Activated naive CD4-positive, alpha-beta T cell treated with anti-CD3 and anti-CD28 coated beads, Interleukin-2, amount 50 U/mL, for 16 hours (primary cell): ENCODE measurements at places on chromosomes 12 and 14.

GRCh38 chr14:68285421-68286179 lies 466.0 kb downstream of the RAD51B start:
- peak; percentile 68 for DNase-seq

DNA sequence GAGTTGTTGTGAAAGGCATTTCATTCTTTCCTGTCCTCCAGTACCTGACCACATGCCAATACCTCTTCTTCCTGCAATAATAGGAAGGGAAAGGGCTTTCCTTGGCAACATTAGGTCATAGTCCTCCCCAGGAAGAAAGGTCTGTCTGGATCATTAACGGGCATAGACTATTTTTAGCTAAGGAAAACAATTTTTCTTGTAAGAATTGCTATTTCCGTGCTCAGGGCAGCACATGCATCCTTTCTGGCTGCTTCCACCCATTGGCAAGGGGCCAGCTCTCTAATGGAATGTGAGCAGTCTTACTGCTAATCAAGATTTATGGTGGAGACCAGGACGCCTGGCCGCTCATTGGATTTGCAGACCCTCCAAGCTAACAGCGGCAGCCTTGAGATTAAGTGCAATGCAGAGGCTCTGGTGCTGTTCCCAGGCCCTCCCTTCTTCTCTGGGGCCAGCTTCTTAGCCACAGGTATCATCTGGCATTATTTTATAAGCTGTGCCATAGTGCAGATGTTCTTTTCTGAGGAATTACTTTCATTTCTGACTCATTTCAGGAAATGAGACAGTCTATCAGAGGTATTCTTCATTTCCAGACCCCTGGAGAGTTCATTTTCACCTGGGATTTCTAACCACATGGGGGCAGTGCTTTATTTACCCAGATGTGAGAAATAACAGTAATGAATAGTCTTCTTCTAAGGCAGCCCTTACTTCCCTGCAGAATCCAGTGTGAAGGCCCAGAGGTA lies 52.9 kb downstream of the ANO6 start:
- no peak for DNase-seq

- no peak for DNase-seq
Measured at GRCh38 chr14:102926104-102926503, 3.6 kb downstream of the AMN start.

DNA sequence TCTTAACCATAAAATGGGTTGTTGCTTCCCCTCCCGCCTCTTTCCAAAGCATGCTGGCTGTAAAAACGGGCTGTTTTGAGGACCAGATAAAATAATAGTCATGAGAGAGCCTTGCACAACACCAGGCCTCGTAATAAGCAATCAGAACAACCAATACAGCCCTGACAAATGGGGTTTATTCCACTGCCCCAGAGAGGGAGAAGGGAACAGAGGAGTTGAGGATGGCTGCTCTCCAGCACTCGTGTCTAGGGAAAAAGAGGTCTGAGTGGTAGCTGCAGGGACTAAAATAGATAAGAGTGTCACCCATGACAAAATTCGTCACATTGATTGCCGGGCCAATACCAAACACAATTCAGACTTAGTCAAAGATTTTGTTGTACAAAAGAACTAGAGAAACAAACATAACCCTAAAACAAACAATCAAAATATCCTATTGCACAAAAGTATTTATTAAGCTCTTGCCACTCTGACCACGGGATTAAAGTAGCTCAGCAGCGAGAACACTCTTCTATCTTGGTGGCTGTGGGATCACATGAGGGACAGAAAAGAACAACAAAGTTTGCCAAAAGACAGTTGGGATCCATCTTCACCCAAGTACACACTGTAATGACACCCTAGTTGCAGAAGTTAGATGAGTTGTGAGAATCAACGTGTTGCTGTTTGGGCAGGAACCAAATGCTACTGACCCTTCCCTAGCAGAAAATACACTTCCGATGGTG lies 188.0 kb downstream of the FOXN3 start:
- DNase-seq, result no peak

DNA sequence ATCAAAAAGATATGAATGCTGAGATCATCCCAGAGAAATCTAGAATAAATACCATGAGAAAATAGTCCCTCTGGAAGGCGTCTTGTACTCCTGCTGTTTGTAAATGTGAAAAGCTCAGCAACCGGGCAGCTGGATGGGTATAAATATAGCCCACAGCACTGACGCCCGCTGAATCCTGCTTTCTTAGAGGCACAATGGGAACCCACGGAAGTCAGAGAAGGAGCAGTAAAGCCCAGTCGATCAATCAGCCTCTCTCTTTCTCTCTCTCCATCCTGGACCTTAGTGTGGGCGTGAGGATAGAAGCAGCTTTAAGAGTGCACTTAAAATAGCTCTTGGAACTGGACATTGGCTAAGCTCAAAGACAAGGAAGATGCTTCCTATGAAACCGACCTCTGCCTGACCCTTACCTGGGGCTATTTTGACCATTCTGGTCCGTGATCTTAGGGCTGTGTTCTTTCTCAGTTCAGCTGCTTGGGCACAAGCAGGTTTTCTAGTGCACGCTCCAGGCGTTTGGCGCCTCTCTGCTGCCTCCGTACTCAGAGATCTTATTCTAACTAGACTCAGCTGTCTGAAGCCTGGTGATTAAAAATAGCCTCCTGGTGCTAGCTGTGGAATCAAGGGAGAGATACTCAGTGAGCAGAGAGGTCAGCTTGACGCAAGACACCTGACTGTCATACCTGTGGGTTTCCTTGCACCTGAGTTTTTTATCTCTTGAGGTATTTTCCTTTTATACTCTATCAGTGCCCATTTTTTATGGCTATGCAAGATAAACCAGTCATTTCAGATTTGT lies 144.6 kb downstream of the ETV6 start:
- DNase-seq, result no peak

DNA sequence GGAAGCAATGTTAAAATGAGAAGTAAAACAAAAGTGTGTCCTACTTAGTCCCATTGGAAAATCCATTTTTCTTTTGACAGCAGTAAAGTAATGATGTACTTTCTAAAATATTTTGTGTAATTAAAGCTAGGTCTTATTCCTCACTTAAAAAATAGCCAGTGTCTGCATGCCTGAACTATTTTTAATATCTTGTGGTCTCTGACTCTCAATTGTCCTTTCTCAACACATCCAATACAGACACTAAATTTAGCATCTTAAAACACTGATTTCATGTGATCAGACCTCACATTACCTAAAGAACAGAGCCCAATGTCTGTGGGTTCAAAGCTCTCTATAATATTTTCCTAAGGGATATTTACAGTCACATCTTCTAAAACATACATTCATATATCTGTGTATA lies 108.0 kb downstream of the DERA start:
- no peak for DNase-seq

DNA sequence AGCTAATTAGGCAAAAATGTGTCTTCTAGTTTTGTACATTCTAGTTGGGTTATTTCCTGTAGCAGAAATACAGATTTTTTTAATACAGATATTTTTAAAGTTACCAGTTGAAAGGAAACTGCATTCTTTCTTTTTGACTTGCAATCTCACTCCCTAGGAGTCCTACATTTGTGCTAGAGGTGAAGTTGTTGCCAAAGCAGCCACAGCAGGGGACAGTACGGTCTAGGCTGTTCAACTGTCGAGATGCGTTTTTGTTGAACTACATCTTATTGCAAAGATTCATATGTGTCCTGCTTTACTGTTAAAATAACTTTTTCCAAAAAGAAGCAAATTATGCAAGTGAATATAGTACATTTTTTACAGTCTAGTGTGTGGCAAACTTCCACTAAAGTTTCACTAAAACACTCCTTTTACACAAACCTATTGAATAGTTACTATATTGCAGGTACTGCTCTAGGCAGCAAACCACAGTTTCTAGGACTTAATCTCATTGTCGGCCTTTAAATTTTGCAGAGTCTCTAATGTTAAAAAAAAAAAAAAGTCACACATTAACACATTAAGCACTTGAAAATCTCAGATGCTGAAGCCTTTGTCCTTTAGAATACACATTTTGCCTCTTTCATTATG lies 30.2 kb upstream of the SRGAP1 start:
- DNase-seq, result no peak

GRCh38 chr12:115433014-115433634 lies 749.1 kb upstream of the TBX3 start:
- DNase-seq, result no peak

- no peak for DNase-seq
Measured at GRCh38 chr12:57521525-57522010, 1.1 kb upstream of the MBD6 start.

DNA sequence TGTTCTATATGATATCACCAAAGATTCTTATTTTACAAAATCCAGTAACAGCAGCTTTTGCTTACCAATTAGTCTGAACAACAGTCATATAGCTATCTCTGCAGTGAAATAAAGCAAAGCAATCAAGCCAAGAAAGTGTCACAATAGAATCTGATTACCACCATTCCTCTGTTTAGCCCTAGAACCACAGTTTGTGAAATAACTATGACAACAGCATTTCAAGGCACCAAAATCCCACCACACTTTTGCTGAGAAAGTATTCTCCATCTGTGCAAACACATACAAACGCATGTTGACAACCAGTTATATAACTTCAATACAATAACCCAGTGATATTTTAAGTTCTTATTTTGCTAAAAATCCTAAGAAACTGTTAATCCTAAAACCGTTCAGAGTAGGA lies 7.4 kb downstream of the PPP1R13B start:
- no peak for DNase-seq

DNA sequence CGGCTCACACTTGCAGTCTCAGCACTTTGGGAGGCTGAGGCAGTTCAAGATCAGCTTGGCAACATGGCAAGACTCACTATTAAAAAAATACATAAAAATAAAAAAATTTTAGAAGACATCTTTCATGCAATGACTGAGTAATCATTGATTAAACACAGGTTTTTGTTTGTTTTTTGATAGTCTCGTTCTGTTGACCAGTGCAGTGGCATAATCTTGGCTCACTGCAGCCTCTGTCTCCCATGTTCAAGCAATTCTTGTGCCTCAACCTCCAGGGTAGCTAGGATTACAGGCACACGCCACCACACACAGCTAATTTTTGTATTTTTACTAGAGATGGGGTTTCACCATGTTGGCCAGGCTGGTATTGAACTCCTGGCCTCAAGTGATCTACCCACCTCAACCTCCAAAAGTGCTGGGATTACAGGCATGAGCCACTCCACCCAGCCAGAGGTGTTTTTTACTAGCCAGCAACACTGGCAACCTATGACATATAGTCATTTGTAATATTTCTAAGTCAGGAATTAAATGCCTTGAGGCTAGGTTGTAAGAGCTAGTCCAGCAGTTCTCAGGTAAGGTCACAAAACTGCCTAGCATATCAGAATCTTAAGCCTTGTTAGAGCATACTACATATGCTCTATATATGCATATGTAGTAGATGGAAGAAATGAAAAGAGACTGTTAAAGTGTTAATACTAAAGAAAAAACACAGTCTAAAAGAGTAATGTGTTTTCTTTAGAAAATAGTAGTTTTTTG lies 27.1 kb downstream of the HECTD1 start:
- DNase-seq, result no peak
